NCI-H2107 (cell line): ENCODE measurements at places on chromosomes 4 and X.

DNA sequence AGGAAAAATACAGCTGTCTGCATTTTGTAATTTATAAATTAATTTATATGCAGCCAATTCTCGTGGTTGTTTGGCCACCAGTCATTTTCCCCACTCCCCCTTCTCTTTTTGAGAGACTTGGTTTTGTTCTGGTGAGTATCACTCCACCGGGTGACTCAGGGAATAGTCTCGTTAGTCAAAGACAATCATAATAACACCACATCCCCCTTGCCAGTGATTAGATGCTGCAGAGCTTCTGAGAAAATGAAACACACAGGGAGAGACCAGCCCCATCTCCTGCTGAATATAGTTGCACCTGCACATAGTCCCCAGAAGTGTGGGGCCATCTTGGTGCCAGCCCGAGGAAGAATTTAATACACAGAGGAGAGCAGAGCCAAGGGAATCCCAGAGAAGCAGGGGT lies 8.0 kb upstream of the FNIP2 start:
- no peak for DNase-seq

- no peak for DNase-seq
These were observed 4.0 kb downstream of the GABRA2 start for GRCh38 chr4:46385946-46386345.

- no peak for DNase-seq
These were observed 382.5 kb upstream of the TENM3 start for GRCh38 chr4:181860668-181861067.

- no peak for DNase-seq
These were observed 397.6 kb downstream of the TRIML1 start for GRCh38 chr4:188536826-188537225.

DNA sequence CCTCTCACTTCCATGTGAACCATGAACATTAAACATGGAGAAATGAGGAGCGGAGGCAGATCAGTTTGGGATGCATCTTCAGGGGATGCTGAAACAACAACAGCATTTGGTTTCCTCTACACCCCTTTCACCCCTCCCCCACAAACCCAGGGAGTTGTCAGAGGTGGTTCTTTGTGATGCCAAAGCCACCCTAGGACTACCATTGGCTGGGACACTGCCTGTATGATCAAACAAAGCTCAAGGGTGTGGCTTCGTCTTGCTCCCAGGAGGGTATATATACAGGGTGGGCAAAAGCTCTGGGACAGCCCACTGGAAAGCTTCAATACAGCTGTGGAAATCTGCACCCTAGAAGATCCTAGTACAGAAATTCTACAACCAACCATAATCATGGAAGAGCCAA lies at the start of gene SPANXN4:
Gene SPANXN4 (plus strand): TSS at position 301 of the 400 bp plus-strand sequence. CDS start 87 bp downstream, at position 388.
- DNase-seq: no peak

GRCh38 chrX:17788956-17789562 lies 51.8 kb downstream of the SCML1 start:
- DNase-seq: no peak

DNA sequence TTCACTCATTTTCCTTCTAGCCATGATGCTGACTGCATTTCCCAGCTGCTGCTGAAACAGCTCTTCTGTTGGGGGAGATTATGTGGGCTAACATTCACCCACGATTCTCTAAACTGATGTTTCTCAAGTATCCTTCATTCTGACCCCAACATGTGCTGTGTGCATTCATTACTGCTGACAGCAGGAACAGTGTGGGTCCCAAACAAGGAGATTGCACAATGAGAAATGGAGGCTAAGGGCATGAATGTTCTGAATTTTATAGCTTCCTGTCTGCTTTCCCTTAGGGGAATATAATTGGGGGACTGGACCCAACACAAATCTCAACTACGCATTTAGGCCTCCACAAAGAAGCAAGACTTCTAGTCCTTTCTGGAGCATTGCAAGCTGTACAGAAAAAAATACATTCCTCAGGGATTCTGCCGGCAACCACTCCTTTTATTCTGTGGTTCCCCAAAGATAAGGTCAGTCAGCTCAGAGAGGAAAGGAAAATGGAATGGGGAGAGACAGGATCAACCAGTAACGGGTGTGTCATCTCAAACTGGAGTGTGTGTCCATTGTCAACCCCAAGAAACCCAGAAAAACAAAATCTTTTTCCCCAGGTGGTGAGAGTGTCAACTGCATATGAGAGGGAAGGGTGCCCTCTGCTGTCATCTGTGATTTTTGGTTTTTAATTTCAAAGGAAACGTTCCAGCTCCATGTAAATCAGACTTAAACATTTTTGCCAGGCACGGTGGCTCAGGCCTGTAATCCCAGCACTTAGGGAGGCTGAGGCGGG lies 81.5 kb upstream of the EGFL6 start:
- DNase-seq: peak; percentile 29

- no peak for DNase-seq
These were observed 9.1 kb downstream of the RPGR start for GRCh38 chrX:38318196-38318595.

DNA sequence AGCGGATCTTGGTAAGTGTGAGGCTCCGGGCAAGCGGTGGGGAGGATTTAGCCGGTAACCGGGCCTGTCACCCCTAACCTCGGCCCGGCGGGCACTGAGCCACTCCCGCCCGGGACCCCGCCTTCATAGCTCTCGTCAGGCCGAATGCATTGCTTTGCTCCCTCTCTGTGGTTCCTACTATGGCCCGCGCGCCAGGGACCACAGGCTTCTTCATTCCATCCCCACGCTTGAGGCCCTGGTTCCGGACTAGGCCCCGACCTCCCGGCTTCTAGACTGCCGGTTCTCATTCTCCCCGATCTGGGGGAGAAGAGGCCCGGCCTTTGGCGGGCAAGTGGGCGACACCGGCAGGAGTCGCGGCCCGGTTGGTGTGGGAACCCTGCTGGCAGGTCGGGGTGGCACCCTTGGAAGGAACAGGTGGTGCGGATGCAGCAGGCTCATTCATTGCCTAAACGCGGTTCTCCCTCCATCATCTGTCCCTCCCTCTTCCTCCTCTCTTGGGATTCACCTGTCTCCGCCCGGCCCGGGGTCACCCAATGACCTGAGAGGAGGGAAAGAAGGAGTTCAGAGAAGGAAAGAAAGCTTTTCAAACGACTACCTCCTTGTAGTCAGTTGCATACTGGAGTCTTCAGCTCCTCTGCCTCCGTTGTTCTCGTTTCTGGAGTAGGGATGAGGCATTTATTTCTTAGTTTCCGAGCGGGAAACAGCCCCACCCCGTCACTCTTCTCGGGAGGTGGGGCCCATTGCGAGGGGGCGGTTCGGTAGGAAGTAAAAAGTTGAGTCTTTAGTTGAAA lies at the start of gene NDUFC1:
Gene NDUFC1 (minus strand): TSS at position 657 of the 791 bp plus-strand sequence. CDS start 6,679 bp downstream, outside the sequence.
- DNase-seq: peak; percentile 31

- no peak for DNase-seq
These were observed 935.6 kb downstream of the PDHA2 start for GRCh38 chr4:96775501-96775900.

- no peak for DNase-seq
These were observed 54.5 kb downstream of the TSPAN5 start for GRCh38 chr4:98603683-98604521.

GRCh38 chr4:14810568-14810967 lies 191.7 kb upstream of the CPEB2 start:
- DNase-seq: no peak

DNA sequence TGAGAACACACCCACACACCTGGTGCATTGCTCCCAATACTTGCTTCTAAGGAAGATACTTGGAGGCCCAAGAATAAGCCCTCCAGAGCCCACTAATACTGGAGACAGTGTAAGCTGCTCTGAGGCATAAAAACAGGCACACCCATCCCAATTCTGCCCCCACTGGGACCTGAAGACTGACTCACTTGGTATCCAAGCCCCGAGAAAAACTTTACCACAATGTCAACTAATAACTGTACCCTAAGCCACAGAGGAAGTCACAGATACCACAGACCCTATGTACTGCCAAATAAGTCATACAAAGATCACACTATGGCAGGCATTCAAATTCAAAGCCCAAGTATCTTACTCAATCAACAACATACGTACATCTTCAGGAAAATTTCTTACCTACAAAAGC lies 398.2 kb upstream of the SPANXN1 start:
- DNase-seq: no peak

- no peak for DNase-seq
These were observed 13.1 kb downstream of the MED12 start for GRCh38 chrX:71131510-71131909.

DNA sequence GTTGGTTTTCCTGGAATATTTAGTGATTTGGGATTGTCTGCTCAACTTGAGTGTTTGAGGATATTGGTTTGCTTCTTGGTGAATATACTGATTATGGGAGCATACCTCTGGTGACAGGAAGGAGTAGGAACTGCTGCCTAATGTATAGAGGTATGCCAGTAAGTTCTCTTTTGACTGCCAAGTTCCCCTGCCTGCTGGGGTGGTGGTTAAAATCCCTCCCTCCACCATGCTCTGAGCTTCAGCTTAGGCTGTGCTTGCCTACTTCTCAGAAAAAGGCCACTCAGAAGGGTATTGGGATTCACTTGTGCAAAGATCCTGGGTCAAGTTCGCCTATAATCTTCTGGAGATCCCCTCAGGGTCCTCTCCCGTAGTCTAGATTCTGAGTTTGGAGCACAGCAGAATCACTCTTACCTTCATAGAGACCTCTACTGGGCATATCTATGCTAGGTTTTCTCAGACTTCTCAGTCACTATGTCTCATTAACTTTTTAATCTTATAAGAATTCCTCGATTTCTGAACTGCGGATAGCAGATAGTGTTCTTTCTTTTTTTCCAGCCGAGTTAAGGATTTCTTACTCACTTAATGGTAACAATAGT lies 44.7 kb upstream of the DCK start:
- DNase-seq: no peak

DNA sequence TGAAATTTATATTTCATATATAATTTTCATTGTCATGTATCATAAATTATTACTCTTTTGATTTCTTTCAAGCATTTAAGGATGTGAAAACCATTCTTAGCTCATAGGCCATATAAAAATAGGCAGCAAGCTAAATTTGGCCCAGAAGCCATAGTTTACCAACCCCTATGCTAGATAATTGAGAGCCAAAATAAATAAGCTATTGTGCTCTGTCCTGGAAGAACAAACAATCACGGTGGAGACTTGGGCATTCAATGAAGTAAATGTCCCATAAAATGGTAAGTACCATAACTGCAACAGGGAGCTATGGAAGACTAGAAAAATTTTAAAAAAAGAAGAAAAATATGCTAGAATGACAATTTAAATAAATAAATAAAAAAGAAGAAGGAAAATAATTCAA lies 60.9 kb upstream of the PACRGL start:
- no peak for DNase-seq

GRCh38 chr4:88275949-88276515 lies 8.3 kb downstream of the PPM1K start:
- DNase-seq: no peak

- DNase-seq: peak; percentile 84
These were observed 8.3 kb upstream of the BCOR start for GRCh38 chrX:40105835-40106675.

DNA sequence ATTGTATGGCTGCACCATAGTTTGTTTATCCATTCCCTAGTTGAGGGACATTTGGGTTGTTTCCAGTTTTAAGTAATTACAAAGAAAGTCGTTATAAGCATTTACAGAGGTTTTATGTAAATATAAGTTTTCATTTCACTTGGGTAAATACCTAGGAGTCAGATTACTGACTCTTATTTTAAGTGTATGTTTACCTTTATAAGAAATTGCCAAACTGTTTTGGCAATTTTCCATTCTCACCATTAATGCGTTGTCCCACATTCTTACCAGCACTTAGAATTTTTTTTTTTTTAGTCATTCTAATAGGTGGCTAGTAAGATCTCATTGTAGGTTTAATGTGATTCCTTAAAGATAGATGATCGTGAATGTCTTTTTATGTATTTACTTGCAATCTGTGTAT lies 121.5 kb upstream of the NR3C2 start:
- DNase-seq: no peak

GRCh38 chr4:90950385-90950841 lies 823.2 kb downstream of the CCSER1 start:
- DNase-seq: no peak

- no peak for DNase-seq
These were observed 189.1 kb downstream of the SPCS3 start for GRCh38 chr4:176508780-176509331.

- no peak for DNase-seq
These were observed 86.8 kb downstream of the REPS2 start for GRCh38 chrX:17033225-17033624.

DNA sequence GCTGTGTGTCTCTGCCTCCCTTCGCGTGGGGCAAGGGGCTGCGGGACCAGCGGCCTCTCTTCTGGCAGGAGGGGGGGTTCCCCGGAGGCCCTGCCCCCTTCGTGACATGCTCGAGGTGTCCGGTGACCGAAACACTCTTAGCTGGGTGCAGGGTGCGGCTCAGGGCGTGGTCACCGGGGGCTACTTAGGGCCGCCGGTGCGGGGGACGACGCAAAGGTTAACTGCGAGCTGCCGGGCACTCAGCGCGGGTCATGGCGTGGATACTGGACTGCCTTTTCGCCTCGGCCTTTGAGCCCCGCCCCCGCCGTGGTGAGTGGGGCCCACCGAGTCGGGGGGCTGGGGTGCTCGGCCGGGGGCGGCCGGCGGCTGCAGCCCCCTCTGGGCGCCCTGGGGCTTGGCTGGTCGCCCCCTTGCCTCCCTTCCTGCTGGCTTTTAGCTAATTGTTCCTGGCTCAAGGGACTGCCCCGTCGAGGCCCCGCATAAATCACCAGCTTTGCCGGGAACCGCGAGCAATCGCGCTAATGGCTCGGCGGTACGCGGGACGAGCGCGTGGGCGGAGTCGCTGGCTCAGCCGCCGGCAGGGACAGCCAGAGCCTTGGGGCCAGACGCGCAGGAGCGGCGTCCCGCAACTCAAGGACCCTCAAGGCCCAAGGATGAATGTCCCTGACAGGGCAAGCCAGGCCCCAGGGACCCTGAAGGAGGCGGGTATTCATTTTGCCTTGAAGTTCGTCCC lies at the start of gene ARHGAP36:
Gene ARHGAP36 (plus strand): TSS at position 211 of the 733 bp plus-strand sequence. CDS start 23,320 bp downstream, outside the sequence.
- DNase-seq: no peak

GRCh38 chr4:15396157-15396800 lies 31.6 kb upstream of the C1QTNF7 start:
- no peak for DNase-seq

DNA sequence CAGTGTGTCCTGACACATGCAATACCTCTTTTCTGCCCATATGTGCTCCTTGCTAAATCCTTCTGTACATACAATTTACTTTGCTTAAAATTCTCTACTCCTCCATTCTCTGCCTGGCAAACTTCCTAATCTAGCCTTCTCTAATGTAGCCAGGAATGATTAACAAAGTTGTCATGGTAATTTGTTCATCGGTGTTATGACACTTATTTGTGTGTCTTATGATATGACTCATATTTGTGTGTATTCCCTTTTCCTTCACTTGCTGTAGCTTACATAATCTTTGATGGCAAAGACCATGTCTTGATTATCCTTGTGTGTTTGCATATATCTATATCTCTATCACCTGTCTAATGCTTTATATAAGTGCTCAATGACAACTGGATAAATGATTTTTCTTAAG lies 133.3 kb downstream of the COL25A1 start:
- no peak for DNase-seq

GRCh38 chrX:151183233-151183753 lies 6.9 kb downstream of the GPR50 start:
- no peak for DNase-seq
